Activated naive CD8-positive, alpha-beta T cell treated with anti-CD3 and anti-CD28 coated beads for 36 hours (primary cell): ENCODE measurements at places on chromosomes 2 and 18. TPM values are rescaled to one million over a fixed set of nuclear protein-coding genes. Genes with fewer than 3 reads are reported as not detected.

OTOF gene
- 0.74 TPM for total RNA-seq

FHOD3 gene
- not detected for total RNA-seq

MXD1 gene
- 6.3 TPM for total RNA-seq

ALK gene
- not detected for total RNA-seq

ALPG gene
- not detected for total RNA-seq

SIGLEC15 gene
- total RNA-seq, result not detected

IL1R2 gene
- 0.28 TPM for total RNA-seq

EPB41L3 gene
- total RNA-seq, result 1.1 TPM
